ENCODE measurements at places on chromosomes 7 and 10.

- DNase-seq: no peak
Observed at GRCh38 chr10:117464176-117464575, 78.4 kb upstream of the EMX2 start.

GRCh38 chr7:148110097-148110868 lies 480.3 kb upstream of the C7orf33 start:
- no peak for DNase-seq

DNA sequence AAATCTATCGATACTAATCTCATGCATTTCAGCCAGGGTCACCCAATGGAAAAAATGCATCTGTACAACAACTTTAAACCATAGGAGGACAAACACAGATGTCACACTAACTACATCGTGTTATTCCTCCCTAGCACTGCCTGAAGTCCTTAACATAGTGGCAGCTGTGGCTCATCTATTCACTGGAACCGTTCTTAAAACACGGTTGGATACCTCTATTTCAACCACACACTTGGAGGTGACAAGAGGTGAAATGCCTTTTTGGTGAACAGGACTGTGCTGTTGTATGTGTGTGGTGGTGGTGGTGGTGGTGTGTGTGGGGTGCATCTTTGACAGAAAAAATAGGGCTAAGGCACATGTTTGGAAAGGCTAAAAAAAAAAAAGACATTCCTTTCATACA lies 93.1 kb downstream of the NRP1 start:
- no peak for DNase-seq

- no peak for DNase-seq
Observed at GRCh38 chr7:135510592-135511183, 786 bp upstream of the CNOT4 start.

DNA sequence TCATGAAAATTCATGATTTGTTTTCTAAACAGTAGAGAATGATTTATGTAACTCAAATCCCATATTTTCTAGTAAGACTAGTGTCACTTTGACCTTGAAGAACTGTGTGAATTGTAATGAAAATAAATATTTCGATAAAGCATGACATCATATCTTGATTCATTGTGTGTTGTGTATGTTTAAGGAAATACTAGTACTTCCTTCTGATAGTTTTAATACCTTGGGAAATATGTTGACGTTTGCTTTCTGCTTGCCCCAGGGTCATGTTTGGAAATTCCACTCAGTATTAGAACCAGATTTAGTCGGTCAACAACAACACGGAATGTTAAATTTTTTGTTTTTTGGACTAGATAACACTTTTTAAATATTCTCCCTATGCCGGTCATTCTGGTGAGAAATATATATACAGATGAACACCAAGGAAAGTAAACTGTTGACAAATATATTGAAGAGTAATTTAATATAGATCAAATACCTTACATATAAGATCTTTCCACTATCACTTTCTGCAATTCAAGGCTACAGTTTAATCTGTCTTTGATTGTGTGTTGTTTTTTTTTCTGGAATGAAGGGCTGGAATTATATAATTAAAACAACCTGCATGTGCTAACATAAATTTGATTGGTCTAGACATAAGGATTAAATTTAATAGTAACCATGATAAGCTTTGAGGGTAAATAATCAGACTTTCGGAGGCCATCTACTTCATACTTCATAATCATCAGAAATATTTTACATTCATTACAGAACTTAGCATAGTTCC lies 126.2 kb downstream of the MDFIC start:
- no peak for DNase-seq

DNA sequence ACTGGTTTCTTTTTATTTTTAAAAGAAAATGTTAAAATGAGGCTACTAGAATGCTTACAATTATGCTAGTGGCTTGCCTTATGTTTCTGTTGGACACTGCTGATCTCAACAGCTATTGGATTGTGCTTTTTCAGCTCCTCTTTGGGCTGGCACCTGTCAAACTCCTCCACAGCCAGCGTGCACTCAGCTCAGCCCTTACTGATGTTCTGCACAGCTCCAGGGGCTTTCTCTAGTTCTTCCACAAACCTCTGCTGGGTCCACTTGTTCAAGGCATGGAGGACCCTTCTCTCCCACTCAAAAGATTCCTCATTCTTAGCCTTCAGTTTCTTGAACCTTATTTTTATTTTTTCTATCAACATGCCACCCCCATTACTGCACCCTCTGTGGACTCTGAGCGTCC lies 96.0 kb downstream of the VIPR2 start:
- no peak for DNase-seq

DNA sequence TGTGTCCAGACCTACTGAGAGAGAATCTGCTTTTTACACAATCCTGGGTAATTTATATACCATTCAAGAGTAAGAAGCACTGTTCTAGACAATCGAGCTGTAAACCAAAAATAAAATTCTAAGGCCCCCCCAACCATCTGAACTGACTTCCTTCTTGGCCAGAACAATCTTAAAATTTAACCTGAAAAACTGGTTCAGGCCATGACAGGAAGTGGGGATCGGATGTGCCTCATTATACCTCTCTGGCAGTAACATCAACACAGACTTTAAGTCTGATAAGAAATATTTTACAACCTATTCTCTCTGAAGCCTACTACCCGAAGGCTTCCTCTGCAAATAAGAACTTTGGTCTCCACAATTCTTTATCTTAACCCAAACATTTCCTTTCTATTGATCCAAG lies 75.2 kb upstream of the KIF5B start:
- no peak for DNase-seq

DNA sequence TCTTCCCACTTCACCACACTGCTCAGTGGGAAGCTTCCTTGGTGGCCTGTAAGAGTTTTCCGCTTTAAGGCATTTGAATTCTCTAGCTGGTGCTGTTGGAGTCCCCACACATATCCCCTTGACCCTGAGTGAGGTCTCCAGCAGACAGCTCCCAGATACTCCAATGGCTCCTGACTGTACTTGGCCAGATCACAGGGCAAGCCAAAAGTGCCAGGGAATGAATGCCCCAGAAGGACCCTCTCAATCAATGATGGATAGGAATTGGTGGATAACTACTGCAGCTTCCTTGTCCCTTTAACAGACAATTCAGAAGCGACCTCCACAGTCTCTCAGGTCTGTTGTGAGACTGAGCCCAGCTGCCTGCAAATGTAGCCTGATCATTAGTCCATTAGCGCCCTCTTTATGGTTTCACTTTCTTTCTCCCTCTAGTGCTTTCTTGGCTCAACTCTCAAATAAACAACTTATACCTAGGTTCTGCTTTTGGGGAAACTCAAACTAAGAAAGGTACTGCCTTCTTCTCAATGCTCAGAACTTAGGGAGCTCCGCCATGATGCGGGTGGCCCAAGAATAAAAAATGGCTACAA lies 283.0 kb downstream of the TCF7L2 start:
- DNase-seq: no peak

GRCh38 chr10:4804465-4804864 lies 21.5 kb upstream of the AKR1E2 start:
- DNase-seq: no peak

DNA sequence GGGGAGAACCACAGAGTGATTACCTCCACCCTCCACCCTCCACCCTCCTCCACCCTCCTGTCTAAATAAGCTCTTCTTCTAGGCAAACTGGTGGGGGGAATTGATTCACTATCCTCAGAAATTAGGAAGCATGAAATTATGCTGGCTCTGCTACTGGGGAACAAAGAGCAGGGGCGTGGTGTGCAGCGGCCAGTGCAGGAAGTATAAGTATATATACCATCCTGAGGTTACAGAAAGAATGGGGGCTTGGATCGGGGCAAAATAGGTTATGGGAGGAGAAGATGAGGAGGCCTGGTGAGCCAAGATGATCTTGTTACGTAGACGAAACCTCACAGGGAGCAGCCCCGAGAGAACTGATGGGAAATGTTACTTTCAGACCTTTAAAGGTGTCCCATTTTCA lies 49.1 kb downstream of the SYPL1 start:
- DNase-seq: no peak

DNA sequence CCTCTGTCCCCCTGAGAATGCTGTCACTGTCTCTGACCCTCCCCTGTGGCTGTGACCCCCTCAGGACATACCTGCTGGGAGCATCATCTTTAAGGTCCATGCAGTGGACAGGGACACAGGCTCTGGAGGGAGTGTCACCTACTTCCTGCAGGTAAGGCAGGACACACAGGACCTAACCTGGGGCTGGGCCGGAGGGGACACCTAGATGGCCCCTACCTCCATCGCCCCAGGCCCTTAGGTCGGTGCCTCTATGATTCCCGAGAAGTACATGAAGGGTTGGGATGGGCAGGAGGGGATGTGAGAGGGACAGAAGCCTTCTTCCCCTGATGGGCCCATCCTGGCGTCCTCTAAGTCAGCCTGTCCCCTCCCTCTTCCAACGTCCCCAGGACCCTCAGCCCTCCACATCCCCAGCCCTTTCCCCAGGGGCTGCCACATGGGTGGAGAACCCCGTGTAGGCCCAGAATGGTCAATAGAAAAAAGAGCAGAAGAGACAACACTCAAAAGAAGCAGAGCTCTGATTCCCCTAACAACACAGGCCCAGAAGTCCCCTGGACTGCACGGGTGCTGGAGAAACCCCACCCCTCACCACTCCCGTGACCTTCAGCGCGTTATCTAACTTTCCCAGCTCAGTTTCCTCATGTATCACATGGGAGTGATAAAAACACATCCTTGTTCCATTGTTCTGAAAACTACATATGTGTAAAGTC lies 6.4 kb downstream of the CDHR1 start:
- DNase-seq: no peak

DNA sequence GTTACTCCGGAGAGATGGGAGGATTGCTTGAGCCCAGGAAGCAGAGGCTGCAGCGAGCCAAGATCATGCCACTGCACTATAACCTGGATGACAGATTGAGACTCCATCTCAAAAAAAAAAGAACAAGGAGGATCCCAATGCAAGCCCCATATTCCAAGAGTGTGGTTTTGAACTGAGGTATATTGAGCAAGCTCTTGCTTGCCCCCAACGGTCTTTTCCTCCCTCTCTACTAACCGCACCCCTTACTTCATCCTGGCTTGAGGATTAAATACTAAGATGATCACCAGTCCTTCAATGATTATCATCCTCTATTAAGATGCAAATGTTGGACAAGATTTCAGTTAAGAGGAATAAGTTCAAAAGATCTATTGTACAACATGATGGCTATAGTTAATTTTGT lies 12.5 kb upstream of the SRGN start:
- no peak for DNase-seq

DNA sequence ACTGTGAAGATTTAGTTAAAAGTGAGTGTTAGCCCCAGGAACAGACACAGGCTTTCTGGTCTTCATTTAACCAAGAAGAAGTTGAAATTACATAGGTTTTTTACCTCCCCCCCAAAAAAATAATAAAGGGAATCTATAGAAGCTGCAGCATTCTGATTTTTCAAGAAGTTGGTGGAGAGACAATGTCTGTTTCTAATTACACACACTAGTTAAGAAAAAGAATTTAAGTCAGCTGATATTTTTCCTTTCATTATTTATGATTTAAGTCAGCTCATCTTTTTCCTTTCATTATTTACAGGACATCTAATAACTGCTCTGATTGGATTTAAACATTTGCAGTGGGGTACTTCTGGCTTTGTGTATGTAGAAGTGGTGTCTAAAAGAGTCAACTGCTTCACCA lies 201.4 kb upstream of the NRP1 start:
- no peak for DNase-seq

GRCh38 chr7:28813243-28813962 lies 144.7 kb downstream of the TRIL start:
- DNase-seq: no peak

DNA sequence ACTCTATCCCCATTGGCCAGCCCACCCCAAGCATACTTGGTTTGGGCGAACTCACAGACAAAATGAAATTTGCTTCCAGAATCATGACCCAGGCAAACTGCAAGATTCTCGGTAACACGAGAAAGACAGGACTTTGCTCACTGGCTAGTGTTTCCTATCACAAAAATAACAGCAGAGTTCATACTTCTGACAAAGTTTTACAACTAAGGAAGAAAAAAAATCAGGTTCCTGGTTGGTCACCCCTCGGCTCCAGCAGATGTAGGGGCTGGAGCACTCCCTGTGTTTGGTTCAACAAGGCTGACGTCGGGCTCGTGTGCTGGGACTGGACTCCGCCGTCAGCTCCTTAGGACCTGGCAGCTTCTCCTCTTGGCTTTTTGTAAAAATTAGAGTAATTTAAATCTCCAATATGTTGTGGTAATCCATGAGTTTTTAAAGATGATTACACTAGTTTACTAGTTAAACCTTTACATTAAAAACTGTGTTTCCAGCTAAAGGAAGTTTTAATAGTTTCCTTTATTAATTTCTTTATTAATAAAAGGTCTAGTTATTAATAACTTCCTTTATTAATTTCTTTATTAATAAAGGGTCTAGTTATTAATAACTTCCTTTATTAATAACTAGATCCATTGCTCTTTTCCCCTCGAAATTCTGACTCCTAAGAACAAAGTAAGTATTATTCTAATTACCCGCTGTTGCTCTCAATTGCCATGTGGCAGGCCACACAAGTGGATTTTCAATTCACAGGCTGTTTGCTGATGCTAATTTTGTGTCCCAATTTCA lies 115.6 kb upstream of the RNF32 start:
- DNase-seq: no peak

DNA sequence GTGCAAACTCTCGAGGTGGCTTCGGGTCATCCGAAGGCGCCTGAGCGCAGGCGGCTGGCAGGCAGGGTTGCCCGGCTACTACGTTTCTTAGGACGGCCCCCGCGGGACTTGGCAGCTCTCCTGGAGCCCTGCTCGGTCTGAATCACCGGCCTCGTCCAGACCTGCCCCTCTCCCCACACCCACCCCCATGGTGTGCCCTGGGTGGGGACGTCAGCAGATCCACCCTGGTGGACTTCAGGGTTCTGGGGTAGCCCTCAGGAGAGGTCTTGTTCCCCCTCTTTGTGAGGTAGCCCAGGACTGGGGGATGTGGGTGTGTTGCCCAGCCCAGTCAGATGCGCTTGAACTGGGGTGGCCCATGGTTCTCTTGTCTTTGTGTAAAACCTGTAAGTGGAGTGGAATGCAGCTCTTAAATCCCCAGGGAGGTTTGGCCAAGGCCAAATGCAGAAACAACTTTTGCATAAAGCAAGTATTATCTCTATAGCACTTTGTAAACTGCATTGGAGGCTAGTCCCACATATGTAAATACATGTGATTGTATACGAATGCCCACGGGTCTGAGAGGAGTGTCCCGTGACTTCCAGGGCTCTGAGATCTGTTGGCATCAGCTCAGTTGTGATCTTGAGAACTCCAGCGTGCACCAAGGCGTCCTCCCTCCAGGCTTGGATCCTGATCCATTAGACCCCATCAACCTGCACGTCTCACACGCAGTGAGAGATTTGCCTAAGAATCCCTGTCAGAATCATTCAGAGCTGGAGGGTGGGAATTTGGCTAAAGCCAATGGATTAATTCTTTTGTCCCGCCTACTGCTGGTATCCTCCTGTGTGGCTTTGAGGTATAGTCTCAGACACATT lies 1.8 kb downstream of the PFKFB3 start:
- DNase-seq: no peak

- no peak for DNase-seq
Observed at GRCh38 chr7:95296456-95296855, 27.9 kb downstream of the PON1 start.

DNA sequence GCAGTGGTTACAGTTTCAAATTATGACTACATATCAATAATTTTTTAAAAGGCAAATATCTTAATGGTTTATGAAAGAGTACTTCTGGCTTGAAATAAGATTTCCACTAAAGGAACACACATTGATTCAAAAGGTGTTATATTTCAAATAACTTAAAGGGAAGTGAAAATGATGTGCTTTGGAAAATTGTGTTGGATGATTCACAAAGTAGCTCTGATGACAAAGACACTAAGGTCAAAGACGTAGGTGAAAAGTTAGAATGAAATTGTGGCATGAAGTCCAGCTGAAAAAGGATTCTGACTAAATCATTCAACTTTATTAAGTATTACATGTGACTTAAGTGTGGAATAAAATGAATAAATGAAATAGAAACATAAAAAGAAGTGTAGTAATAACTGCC lies 20.8 kb upstream of the OR2A5 start:
- DNase-seq: no peak

- DNase-seq: no peak
Observed at GRCh38 chr10:129024046-129024445, 443.0 kb upstream of the MGMT start.

All from CD4-positive, alpha-beta T cell treated with Interleukin-15 for 4 hours (primary cell).